Testis (tissue), 5 donors: ENCODE measurements at places on chromosomes 16 and 17. TPM values are rescaled to one million over a fixed set of nuclear protein-coding genes. Genes with fewer than 3 reads are reported as not detected.

Gene SLX1A
- total RNA-seq = 44.8 TPM

Gene EXOC3L1
- total RNA-seq = 9.0 TPM

Gene DNAH2
- 22.7 TPM for total RNA-seq

DNA sequence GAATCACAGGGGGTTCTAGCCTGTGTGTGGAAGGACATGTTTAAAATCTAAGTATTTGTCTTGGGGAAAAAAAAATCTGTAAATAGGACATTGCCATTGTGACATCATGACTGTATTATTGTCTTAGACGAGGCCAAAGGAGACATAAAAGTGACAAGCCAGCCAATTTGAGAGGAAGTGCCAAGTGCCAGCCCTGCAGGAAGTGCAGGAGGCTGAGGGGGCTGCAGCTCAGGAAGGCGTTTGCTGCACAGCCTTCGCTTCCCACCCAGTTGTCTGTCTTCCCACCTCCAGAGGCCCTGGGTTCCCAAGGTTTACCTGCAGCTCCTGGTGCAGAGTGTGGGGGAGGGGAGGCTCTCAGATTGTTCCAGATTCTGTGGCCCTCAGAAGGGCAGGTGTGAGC is 1.3 kb downstream of the ADCY7 start:
- DNase-seq = no peak

- no peak for DNase-seq
Observed at GRCh38 chr16:16126896-16127295, 96.4 kb downstream of the ABCC6 start.

DNA sequence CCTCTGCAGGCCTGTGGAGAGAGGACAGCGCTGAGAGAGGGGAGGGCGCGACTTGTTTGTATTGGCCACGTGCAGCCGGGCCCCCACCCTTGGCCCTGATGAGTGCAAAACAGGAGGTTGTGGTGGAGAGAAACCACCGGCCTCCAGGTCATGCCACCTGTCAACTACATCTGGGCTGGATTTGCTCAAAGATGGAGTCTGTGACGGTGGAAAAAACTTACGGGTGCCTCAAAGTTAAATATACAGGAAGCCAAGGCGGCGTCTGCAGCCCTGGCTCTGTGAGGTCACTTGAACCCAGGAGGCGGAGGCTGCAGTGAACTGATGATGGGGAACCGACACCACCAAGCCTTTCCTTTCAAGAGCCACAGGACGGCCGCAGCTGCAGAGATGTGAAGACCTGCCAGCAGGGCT is 15.7 kb downstream of the C16orf74 start:
- no peak for DNase-seq

Gene MSLN
- 1.5 TPM for total RNA-seq

Gene TNFRSF17
- total RNA-seq = 3.2 TPM

DNA sequence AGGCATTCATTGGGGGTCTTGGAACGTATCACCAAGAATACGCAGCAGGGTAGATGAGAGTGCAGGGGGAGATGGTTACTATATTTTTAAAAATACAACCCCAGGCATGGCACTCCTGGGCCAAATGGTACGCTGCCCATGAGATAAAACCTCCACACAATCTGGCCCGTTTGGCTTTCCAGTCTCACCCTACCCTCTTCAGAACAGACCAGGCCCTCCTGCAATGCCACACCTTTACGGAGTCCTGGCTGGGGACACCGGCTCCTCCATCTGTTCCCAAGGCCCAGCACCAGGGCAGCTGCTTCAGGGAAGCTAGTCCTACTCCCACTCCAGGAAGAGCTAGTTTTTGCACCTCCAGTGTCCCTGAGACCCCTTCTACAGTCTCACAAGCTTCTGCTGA is 24.4 kb downstream of the SNN start:
- no peak for DNase-seq
